ENCODE measurements at places on chromosomes 7 and 10. TPM values are rescaled to one million over a fixed set of nuclear protein-coding genes. Genes with fewer than 3 reads are reported as not detected.

DNA sequence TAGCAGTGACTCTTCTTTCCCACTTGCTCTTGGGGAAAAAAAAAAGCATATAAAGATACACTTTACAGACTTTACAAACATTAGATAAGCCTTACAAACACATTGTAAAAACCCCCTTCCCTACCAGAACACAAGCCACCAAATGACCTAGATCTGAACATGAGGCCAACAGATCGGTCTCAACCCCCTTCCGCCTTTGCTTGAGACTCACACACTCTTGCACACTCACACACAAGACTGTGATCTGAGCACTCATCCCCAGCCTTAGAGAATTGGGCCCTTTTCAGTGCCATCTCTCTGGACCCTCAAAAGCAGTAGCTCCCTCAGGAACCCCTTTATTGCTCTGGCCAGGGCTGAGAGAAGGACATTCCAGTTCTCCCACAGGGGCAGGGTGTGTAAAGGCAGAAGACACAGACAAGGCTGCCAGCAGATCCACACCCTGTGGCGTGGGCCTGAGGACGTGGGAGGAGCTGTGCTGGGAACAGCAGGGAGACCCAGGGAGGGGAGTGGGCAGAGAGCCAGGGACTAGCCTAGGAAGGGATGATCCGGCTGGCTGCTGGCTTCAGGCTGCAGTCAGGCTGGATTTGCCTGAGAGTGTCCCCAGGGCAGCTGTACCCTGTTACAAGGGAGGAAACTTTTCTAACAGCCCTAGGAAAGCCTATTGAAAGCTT lies 206.7 kb downstream of the KIAA1217 start:
- peak; percentile 90 for DNase-seq

- DNase-seq = no peak
These were observed 500.9 kb downstream of the NEBL start for GRCh38 chr10:20396205-20396604.

- no peak for DNase-seq
These were observed 25.2 kb upstream of the PLXDC2 start for GRCh38 chr10:19791032-19791431.

DNA sequence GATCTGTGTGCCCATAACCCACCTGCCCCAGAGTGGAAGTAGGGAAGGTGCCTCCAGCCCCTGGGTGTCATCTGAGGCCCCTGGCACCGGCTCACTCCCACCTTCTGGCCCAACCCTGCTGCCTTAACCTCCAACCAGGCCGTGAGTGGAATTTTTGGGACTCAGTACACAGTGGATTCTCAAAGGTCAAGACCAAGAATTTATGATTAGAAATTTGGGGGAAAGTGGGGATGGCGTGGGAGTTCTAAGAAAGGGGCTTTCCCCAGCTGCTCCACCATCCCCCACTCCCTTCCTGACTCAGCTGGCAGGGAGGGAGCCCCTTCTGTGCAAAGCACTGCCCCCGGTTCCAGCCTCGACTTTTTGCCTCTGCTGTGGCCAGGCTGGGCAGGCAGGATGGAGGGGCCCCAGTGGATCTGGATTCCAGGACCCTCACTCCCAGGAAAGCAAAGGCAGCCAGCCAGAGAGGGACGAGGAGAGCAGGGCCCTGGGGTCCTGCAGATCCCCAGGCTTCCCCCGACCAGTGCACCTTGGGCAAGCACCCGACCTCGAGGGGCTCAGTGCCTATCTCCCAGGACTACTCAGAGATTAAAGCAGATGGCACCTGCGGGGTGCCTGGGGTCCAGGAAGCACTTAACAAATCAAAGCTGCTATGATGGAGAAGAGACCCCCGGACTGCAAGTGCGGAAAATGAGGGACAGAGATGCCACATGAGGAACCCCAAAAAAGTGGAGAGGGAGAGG lies 12.8 kb downstream of the SPOCK2 start:
- no peak for DNase-seq

- DNase-seq = no peak
These were observed 38.3 kb downstream of the TSPAN15 start for GRCh38 chr10:69489506-69490090.

DNA sequence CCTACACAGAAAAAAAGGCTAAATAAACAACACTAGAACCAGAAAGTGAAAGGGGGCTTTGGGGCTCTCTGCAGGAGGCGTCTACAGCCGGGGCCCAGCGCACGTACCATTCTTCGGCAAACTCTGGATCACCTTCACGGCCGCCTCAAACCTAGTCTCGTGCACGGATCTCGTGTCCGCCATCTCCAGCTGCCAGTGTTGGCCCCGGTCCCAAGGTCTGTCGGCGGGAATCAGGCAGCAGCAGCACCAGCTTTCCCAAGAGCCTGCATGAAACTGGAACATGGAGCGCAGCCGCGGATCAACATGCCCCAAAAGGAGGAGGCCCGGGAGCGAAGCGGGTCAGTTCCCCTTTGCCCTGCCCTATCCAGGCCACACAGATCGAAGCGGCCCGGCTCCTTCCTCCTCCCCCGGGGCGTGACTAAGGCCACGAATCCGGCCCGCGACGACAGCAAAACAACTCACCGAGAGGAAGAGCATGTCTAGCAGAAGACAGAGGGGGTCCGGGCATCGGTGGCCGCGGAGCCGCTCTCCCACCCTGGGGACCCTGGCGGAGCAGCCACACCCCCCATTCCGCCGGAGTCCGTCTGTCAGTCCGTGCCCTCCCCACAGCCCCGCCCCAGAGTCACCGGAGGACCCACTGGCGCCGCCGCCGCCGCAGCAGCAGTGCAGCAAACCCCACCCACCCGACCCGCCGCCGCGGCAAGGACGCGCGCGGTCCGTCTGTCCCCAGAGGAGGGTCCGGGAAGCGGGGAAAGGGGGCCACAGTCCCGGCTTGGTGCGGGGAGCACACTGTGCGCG lies at the start of gene ACBD5:
Gene ACBD5 (minus strand): TSS at position 586 of the 798 bp plus-strand sequence. CDS start 109 bp downstream, at position 477.
- DNase-seq = peak; percentile 93

DNA sequence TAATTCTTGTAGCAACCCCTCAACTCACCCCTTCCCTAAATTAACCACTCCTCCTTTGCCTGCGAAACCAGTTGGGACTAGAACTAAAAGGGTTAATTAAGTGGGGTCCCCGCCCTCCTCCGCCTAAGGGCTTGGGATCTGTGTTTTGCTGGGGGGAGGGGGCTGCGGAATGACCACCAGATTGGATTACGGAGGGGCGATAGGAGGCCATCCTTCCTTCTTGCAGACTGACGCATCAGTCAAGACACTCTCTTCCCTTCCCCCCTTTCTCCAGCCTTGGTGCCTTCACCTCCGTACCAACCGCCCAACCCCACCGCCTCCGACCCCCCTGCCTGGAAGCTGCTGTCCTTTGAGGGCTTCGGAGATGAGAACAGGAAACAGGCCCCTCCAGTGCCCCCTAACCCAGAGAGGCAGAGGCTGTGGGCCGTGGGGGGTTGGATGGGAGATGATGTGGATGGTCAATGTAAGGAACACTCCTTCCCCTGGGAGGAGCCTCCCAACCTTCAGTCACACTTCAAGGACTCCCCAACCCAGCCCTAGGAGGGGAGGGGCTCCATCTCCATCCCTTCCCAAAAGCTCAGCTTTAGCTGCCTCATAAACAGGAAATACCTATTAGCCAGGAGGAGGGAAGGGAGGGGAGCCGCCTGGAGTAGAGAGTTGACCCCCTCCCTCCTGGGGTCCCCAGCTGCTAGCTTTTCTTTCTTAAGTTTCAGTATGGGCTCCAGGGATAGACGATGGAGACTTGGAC lies 997 bp upstream of the LDB1 start:
- DNase-seq = peak; percentile 34

- DNase-seq = peak; percentile 88
These were observed 68.3 kb downstream of the HIPK2 start for GRCh38 chr7:139709485-139709884.

GRCh38 chr10:59060852-59061251 lies 115.6 kb upstream of the PHYHIPL start:
- DNase-seq = no peak

- DNase-seq = no peak
These were observed 3.3 kb upstream of the GLCCI1 start for GRCh38 chr7:7965301-7965700.

DNA sequence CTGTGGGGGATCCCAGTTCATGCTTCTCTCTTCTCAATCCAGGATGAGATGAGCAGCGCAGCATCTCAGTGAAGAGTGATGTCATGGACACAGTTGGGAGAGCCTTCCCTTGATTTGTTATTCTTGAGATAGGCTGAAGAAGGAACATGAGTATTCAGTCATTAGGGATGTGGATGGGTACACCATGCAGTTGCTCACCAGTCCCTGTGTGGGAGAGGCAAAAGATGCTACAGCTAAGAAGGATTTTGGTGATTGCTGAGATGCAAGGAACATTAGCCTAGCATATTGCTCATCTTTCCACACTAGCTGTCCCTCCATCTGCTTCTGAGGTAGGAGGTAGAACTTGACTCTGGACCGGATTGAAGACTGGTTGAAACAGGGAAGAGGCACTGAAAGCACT lies 179.6 kb downstream of the GALNT17 start:
- DNase-seq = no peak

GRCh38 chr10:72088889-72089575 lies 681 bp upstream of the SPOCK2 start:
- peak; percentile 49 for DNase-seq

DNA sequence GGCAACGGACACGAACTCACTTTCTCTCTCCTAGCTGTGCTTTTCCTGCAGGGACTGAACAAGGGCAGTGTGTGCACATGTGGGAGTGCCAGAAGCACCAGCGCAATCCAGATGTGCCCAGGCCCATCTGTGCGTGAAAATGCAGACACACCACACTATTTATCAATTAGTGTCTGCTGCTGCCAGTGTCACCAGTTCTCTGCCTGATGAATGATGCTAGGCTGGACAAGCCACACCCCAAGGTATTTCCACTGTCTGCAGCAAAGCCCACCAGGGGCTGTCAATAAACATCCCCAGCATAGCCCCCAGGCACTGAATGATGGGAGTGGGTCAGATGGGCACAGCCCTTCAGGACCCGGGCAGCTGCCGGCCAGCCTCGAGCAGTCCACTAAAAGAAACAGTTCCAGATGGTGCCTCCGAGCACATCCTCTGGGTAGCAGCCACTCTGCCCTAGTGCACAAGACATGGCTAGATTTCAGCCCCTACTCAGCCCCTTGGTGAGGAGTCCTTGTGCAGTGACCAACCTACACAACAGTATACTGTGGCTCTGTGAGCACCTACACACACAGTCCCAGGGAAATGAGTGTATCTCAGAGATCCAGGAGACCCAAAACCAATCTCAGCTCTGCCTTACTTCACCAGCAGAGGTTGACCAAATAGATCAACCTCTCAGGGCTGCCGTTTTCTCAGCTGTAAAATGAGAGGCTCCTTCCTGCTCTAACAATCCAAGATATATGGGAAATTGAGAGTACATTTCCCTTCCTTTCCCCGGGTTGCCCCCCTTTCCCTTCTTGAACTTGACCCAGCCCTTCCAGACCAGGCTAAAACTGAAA lies 314.7 kb downstream of the PLXNA4 start:
- no peak for DNase-seq

DNA sequence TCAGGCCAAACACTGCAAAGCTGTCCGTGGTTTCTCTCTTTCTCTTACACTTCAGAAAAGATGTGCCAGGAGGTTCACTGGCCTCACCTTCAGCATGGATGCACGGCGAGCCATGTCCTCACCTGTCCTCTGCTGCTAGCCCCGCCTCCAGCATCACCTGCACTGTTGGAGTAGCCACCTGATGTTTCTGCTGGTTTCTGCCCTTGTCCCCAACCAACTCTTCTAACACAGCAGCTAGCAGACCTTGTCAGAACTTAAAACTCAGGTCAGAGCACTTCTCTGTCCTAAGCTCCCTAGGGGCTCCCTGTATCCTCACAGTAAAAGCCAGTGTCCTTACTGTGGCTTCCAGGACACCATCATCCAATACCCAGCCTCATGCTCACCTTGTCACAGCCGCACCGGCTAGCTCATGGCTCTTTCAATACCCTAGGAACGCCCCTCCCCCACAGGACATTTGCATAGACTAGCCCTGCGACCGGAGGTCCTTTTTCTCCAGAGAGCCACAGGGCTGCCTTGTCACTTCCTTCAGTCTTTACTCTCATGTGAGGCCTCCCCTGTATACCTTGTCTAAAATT lies 15.2 kb downstream of the PALD1 start:
- DNase-seq = no peak

DNA sequence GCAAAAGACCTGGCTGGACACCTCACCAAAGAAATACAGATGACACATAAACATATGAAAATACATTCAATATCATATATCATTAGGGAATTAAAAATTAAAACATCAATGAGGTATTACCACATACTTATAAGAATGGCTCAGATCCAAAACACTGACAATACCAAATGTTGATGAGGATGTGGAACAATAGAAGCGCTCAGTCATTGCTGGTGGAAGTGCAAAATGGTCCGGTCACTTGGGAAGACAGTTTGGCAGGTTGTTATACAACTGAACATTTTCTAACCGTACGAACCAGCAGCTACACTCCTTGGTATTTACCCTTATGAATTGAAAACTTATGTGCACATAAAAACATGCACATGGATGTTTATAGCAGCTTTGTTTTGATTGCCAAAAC lies 38.5 kb downstream of the ZMYND11 start:
- DNase-seq = no peak

DNA sequence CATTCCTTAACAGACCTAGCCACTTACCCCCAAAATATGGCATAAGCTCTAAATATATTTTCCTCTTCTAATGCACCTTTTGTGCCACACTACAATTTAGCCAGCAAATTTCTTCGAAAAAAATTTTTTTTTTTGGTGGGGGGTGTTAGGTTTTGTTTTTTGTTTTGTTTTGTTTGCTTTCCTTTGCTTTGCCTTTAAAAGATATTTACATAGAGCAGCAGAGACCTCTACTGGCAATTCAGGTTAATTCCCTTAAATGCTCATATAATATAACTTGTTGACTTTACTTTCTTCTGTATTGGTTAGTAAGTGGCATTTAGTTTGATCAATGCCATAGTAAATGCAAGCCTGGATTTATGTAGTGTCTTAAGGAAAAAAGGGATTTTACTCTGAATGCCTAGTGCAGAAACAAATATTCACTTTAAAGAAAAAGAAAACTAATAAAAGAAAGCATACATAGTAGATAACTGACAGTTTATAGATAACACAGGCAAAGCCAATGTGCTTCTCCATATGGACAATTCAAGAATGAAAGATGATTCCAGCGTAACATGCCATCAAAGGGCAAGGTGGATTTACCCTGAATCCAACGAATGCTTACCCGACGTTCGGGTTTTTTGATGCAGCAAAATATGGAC lies 1250.6 kb downstream of the GATA3 start:
- DNase-seq = peak; percentile 39

The CFAP70 gene
- 1.0 TPM for total RNA-seq

The GPER1 gene
- total RNA-seq = 1.6 TPM

The GNAT3 gene
- total RNA-seq = not detected

The INMT gene
- total RNA-seq = 5.4 TPM

The IDI2 gene
- total RNA-seq = not detected

The CUZD1 gene
- 16.7 TPM for total RNA-seq

The SORBS1 gene
- total RNA-seq = 112 TPM

The LRRC17 gene
- 907 TPM for total RNA-seq

Data from myocyte (in vitro differentiated cells).